Endothelial cell (in vitro differentiated cells): ENCODE measurements at places on chromosomes 13 and 19.
A peak's percentile ranks its signal among the peaks of the same experiment; 100 is the strongest.

DNA sequence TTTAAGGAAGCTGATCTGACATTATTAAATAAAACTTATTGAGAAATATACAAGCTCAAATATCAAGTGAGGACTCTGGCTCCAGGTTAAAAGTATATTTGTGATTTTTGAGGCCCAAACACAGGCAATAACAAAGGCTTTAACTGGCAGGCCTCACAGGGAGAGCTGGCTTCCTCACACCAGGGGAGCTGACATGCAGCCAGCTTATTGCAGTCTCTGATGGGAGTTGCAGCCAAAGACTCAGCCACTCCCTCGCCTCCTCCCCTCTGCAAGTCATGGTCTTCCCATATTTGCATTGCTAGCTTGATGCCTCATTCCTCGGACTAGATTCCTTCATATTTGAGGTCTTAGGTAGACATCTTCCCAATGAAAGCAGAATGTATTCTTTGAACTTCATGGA lies 647.1 kb upstream of the SLITRK6 start:
- H3K27me3 ChIP-seq, result no peaks in the 10 kb centered on the region
- H3K4me1 ChIP-seq, result peaks cover 3% of the 10 kb centered on the region
- H3K4me3 ChIP-seq, result no peak overlapping the region
- no peaks in the 10 kb centered on the region for H3K36me3 ChIP-seq

- no peaks in the 10 kb centered on the region for H3K36me3 ChIP-seq
- peaks cover 9% of the 10 kb centered on the region for H3K4me1 ChIP-seq
- no peak for DNase-seq
- H3K27me3 ChIP-seq, result no peaks in the 10 kb centered on the region
- H3K27ac ChIP-seq, result no peak overlapping the region
- H3K4me3 ChIP-seq, result no peak overlapping the region
Measured at GRCh38 chr13:99751517-99752199, 219.9 kb downstream of the ZIC5 start.

GRCh38 chr19:9883231-9883758 lies 48.2 kb downstream of the PIN1 start:
- no peak overlapping the region for H3K4me3 ChIP-seq
- DNase-seq, result no peak
- peaks cover 9% of the 10 kb centered on the region for H3K4me1 ChIP-seq

GRCh38 chr13:113506025-113506685 lies 15.6 kb upstream of the DCUN1D2 start:
- no peak overlapping the region for H3K4me3 ChIP-seq
- peaks cover 36% of the 10 kb centered on the region for H3K36me3 ChIP-seq
- H3K27me3 ChIP-seq, result peaks cover 3% of the 10 kb centered on the region
- DNase-seq, result no peak
- no peak overlapping the region for H3K27ac ChIP-seq

DNA sequence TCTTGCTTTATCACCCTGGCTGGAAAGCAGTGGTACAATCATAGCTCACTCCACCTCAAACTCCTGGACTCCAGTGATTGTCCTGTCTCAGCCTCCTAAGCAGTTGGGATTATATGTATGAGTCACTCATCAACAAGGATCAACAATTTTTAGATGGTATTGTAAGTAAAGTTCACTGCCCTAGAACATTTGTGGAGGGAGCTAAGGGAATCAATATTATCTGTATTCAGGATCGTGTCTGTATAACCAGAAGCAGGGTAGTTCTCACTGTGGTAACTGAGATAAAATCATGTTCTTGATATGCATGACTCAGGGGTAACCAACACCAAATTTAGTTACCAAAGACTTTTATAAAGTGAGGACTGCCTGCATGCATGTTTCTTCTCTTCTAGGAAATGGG lies 27.0 kb downstream of the ZMYM5 start:
- no peaks in the 10 kb centered on the region for H3K4me1 ChIP-seq
- H3K4me3 ChIP-seq, result no peak overlapping the region
- peaks cover 31% of the 10 kb centered on the region for H3K36me3 ChIP-seq
- no peak for DNase-seq
- H3K27ac ChIP-seq, result no peak overlapping the region
- H3K27me3 ChIP-seq, result no peaks in the 10 kb centered on the region

DNA sequence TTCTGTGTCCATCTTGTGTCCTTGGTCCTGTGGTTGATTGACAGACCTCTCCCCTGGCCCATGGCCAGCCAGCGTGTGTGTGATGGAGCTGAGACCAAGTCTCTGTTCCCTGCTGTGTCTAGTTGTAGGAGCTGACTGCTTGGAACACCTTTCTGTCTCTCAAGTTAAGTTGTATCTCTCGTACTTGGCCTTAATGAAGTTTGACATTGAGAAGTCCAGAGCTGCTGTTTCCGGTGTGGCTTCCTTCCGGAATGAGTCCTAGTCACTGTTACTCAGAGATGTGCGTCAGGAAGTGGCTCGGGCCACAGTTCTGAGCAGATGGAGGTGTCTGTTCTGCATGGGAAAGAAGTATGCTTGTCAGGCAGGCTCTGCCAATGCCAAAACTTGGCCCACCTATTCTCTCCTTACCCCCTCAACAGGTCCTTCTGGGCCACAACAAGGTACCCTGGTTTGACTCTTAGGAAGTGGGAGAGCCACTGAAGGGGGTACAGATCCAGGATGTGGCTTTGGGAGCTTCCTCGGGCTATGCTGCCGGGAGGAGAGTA lies 54.3 kb downstream of the GATAD2A start:
- peaks cover 58% of the 10 kb centered on the region for H3K4me1 ChIP-seq
- H3K27ac ChIP-seq, result no peak overlapping the region
- DNase-seq, result no peak
- peaks cover 12% of the 10 kb centered on the region for H3K36me3 ChIP-seq
- peak overlapping the region; percentile 6 for H3K4me3 ChIP-seq

GRCh38 chr19:3515891-3516422 lies 9.8 kb downstream of the FZR1 start:
- no peak overlapping the region for H3K4me3 ChIP-seq
- DNase-seq, result no peak
- H3K36me3 ChIP-seq, result peaks cover 5% of the 10 kb centered on the region
- H3K27ac ChIP-seq, result no peak overlapping the region

DNA sequence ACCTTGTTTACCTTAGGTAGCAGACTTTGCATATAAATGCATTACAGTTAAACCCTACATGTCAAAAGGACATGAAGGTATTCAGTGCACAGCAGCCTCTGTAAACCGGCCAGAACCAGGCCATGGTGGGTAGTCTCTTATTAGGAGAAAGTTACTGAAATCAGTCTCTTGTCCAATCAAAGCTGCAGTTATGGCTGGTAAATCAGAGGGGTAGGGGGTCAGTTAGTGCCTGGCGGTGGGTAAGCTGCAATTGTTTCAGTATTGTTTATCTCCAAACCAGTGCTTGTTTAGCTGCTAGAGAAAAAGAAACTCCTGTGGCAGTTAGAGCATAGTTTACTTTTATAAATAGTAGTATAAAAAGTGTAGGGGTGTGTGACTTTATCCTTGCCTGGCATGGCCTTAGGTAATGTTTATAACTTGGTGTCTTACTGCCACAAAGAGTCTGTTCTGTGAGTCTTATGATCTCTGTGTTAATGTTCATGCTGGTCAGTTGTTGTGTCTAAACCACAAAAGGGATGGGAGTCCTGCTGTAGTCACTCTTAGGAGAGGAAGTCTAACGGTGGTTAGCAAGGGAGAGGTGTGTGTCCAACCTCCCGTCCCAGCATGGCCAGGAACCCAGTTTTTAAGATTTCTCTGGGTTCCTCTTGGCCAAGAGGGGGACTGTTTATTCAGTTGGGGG lies 28.0 kb downstream of the CHST8 start:
- no peaks in the 10 kb centered on the region for H3K36me3 ChIP-seq
- H3K4me3 ChIP-seq, result no peak overlapping the region
- H3K27ac ChIP-seq, result no peak overlapping the region
- DNase-seq, result no peak

DNA sequence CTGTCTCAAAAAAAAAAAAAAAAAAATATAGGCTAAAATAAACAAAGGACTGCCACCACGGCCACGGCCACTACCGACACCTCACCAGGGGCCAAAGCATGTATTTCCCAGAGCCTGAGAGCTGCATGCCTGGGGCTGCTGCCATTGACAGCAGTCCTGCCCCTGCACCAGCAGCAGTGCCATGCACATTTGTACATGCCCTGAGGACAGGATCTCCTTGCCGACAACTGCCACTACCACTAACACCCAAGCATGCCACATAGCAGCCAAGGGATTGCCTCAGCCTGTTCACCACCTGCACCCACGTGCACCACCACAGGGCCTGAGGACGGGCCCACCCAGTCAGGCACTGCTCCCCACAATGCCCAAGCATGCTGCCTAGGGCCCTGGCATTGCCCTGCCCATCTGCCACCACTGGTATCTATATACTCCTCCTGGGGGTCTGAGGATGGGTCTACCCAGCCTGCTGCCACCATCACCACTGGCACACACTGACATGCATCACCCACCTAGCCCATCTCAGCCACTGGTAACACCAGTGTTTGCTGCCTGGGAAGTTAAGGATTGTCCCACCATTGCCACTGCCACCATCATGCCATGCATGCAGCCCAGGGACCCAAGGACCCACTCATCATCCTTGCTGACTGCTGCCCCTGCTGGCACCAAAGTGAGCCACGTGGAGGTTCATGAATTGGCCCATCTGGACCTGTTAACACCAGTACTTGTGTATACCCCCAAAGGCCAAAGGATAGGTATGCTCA lies 10.6 kb upstream of the NUP62 start:
- no peak overlapping the region for H3K4me3 ChIP-seq
- H3K4me1 ChIP-seq, result no peaks in the 10 kb centered on the region
- H3K36me3 ChIP-seq, result no peaks in the 10 kb centered on the region
- DNase-seq, result no peak
- H3K27me3 ChIP-seq, result peaks cover 4% of the 10 kb centered on the region

- no peaks in the 10 kb centered on the region for H3K36me3 ChIP-seq
- DNase-seq, result no peak
- H3K4me3 ChIP-seq, result no peak overlapping the region
- peaks cover 43% of the 10 kb centered on the region for H3K4me1 ChIP-seq
- H3K27ac ChIP-seq, result no peak overlapping the region
Measured at GRCh38 chr13:99949679-99950413, 21.7 kb downstream of the ZIC5 start.

GRCh38 chr13:74132152-74132775 lies 1.9 kb downstream of the KLF12 start:
- H3K36me3 ChIP-seq, result peaks cover 6% of the 10 kb centered on the region
- peaks cover 30% of the 10 kb centered on the region for H3K4me1 ChIP-seq

DNA sequence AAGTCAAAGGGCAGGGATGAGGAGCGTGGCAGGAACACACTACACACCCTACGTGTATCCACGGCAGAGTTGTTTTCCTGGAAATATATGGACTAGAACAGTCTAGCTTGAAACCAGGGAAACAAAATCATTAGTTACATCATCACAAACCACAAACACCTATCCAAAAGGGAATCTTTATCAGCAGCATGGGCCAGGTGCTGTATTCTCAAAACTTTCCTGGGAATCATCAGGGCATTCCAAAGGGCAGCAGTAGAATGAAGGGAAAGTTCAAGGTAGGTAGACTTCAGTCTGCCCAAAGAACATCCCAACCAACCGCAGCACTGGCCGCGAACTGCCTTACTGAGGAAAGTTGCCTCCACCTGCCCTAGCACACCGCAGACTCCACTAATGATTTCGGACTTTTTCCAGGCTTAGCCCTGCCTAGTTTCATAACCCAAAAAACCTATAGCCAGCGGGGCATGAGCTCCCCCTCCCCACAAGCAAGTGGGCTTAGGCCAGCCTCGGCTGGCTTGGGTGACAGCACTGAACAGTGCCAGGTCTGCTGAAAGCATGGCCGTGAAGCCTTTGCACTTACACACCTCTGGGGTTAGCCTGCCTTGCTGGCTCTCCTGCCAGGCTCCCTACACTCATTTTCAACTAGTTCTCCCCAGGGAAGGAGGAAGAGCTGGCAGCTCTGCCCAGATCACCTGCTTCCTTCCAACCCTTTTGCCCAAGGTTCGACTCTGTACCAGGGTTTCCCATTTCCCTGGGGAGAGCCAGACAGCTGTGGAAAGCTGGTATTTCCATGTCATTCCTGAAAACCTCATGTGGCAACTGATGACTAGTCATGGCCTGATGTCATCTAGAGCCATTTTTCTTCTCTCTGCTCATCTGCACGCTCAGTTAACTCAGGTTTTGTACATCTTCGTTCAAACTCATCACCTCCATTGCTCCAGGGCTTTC lies 77.3 kb upstream of the UBAC2 start:
- no peaks in the 10 kb centered on the region for H3K36me3 ChIP-seq
- no peak overlapping the region for H3K27ac ChIP-seq
- no peaks in the 10 kb centered on the region for H3K4me1 ChIP-seq

GRCh38 chr13:101697745-101698144 lies 245.3 kb downstream of the ITGBL1 start:
- H3K27ac ChIP-seq, result no peak overlapping the region
- no peaks in the 10 kb centered on the region for H3K36me3 ChIP-seq
- H3K4me1 ChIP-seq, result no peaks in the 10 kb centered on the region
- DNase-seq, result no peak

GRCh38 chr13:94558716-94559115 lies 37.2 kb downstream of the TGDS start:
- H3K27ac ChIP-seq, result no peak overlapping the region
- DNase-seq, result no peak
- H3K27me3 ChIP-seq, result no peaks in the 10 kb centered on the region
- H3K36me3 ChIP-seq, result no peaks in the 10 kb centered on the region
- H3K4me1 ChIP-seq, result no peaks in the 10 kb centered on the region

- H3K4me1 ChIP-seq, result no peaks in the 10 kb centered on the region
- no peak overlapping the region for H3K4me3 ChIP-seq
- no peak overlapping the region for H3K27ac ChIP-seq
- H3K36me3 ChIP-seq, result no peaks in the 10 kb centered on the region
- no peak for DNase-seq
- no peaks in the 10 kb centered on the region for H3K27me3 ChIP-seq
Measured at GRCh38 chr13:26400545-26400944, 146.6 kb downstream of the CDK8 start.

- no peak overlapping the region for H3K4me3 ChIP-seq
- H3K4me1 ChIP-seq, result peaks cover 13% of the 10 kb centered on the region
- no peak overlapping the region for H3K27ac ChIP-seq
- DNase-seq, result no peak
- peaks cover 11% of the 10 kb centered on the region for H3K36me3 ChIP-seq
Measured at GRCh38 chr19:18366021-18366435, 19.9 kb upstream of the GDF15 start.

DNA sequence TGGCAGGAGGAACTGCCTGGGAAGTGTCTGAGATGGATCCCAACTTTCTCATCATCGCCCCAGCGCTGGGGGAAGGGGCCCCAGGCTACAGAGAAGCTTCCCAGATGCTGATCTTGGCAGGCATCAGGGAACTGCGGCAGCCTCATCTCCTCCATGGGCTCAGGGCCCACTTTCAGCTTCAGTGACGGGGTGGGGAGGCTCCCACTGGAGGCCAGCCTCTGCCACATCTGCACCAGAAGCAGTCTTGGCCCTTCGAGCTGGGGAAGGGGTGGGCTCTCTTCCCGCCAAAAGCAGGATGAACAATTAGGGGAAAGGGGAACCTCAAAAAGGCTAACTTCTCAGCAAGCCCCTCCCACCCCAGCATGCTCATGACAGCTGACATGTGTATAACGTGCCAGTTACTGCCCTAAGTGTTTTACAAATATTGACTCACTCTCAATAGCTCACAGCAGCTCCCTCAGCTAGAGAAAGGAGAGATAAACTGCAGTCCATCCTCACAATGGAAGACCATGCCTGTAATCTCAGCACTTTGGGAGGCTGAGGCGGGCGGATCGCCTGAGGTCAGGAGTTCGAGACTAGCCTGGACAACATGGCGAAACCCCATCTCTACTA lies 7.1 kb upstream of the S1PR2 start:
- H3K36me3 ChIP-seq, result no peaks in the 10 kb centered on the region
- no peaks in the 10 kb centered on the region for H3K27me3 ChIP-seq
- no peak for DNase-seq

GRCh38 chr13:91960947-91961346 lies 562.5 kb downstream of the GPC5 start:
- no peaks in the 10 kb centered on the region for H3K27me3 ChIP-seq
- H3K4me1 ChIP-seq, result no peaks in the 10 kb centered on the region
- H3K36me3 ChIP-seq, result no peaks in the 10 kb centered on the region
- H3K4me3 ChIP-seq, result no peak overlapping the region
- H3K27ac ChIP-seq, result no peak overlapping the region
- DNase-seq, result no peak
